Epithelial cell of esophagus (primary cell): ENCODE measurements at places on chromosomes 16 and 17.

GRCh38 chr17:27236717-27237315 lies 57.1 kb upstream of the WSB1 start:
- DNase-seq, result peak; percentile 76

GRCh38 chr17:50687200-50688066 lies 20.3 kb downstream of the ANKRD40 start:
- DNase-seq, result no peak

DNA sequence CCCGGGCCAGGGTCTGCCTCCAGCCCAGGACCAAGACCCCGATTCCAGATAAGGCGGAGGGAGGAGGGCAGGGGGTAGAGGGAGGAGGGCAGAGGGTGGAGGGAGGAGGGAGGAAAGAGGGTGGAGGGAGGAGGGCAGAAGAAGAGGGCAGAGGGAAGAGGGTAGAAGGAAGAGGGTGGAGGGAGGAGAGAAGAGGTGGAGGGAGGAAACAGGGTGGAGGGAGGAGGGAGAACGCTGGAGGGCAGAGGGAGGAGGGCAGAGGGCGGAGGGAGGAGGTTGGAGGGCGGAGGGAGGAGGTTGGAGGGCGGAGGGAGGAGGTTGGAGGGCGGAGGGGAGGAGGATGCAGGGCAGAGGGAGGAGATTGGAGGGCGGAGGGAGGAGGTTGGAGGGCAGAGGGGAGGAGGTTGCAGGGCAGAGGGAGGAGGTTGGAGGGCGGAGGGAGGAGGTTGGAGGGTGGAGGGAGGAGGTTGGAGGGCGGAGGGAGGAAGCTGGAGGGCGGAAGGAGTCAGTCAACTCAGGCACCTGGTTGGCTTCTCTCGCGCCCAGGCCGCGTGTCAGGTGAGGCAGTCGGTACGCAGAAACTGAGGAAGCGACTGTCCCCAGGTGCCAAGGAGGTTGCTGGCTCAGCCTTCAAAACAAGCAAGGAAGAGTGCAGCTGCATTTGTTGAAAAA lies 65.2 kb downstream of the KLHDC4 start:
- no peak for DNase-seq

DNA sequence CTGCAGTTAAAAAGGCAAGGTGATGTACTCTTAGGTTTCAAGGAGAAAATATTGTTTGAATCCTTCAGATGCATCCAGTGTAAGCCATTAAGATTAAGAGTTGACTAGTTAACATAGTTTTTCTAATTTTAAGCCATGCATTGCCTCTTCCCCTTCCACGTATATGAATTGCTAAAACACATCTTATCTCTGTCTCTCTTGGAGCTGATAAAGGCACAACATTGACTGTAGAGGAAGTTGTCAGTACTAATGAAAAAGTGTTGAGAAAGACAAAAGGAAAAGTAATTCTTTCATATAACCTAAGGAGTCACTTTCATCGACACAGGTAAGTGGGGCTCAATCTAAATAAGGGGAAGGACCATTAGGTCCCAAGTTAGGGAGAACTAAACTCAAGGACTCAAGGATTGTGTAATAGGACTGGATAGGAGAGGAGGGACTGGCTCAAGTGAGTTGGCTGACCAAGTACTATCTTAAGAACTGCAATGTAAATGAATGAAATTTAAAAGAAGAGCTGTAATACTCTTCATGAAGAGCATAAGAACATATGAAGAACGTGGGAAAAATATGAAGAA lies 55.6 kb downstream of the GRB7 start:
- DNase-seq, result no peak

- peak; percentile 80 for DNase-seq
Measured at GRCh38 chr16:78235168-78235800, 135.8 kb downstream of the WWOX start.

DNA sequence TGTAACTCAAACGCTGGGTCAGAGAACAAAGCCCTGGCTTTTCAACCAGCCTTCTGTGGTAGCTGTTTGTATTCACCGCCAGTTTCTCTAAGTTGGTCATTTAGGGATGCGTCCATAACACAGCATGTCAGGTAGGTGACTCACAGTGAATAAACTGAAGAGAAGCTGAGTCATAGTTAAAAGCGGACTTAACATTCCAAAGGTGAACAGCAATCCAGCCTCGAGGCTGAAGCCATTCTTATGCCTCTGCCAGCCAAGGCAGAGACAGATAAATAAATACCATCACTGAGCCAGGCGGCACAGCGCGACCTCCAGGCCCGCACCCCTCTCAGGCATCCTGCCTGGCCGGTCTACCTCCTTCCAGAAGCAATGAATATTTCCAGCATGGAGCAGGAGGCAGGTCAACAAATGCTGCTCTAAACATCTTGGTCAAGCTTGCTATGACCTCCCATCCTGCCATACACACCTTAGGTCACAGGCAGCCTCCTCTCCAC lies 12.4 kb upstream of the CACNG4 start:
- DNase-seq, result peak; percentile 99

GRCh38 chr17:18176176-18176575 lies 7.5 kb upstream of the ALKBH5 start:
- no peak for DNase-seq

DNA sequence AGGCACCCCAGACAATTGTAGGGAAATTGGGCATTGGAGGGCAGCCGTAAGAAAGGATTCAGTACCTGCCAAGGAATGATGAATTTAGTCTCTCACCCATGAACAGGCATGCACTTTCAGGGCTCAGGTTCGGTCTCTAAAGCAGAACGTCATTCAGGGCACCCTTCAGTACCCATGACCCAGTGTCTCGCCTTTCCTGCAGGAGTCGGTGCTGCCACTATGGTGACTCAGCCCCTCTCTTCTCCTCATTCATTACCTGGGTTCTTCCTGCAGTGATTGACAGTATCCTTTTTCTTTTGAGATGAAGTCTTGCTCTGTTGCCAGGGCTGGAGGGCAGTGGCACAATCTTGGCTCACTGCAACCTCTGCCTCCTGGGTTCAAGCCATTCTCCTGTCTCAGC lies 8.4 kb downstream of the SOST start:
- DNase-seq, result peak; percentile 62

DNA sequence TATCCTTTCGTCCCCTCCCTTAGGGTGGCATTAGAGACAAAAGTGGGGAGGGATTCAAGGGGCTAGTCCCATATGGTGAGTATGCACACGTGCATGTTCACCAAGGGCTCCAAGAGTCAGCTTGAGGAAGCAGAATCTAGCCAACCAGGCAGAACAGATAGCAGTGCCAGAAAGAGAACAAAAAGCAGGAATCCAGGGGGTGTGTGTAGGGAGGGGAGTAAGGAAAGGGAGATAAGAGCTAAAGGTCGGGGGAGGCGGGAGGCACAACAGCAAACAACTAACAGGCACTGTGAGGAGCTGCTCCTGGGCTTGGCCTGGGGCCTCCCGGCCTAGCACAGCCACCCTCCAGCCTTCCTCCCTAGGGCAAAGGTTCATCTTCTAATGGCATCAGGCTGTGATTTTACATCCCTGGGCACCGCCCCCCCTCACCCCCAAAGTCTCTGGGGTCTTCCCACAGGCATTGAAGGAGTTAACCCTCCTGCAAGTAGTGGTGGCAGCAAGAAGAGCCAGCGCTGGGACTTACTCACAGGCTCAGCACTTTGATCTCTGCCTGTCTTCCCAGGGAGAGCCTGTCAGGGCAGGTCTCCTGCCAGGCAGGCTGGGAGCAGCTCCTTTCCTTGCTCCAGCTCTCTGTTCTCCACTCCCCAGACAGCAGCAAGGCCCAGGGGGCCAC lies 12.4 kb upstream of the SUPT4H1 start:
- peak; percentile 87 for DNase-seq

GRCh38 chr16:57132470-57132869 lies 40.1 kb downstream of the CPNE2 start:
- no peak for DNase-seq

DNA sequence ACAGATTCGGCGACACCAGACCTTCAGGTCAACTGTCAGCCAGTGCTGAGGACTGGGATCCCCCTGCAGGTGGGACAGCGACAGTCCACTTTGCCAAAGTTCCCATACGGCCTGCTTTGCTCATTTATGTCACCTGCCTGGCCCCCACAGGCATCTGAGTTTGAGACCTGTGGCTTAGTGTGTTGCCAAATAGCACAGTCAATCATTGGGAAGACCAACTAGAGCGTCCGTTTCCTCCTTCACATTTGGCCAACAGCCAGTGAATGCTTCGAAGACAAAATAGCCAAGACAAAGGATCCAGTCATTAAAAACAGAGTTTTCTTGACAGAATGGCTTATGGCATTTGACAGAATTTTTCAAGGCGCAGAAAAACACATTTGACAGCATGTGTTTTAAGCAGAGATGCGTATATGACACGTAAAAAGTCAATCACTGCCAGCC lies 113.8 kb downstream of the ABCC12 start:
- DNase-seq, result peak; percentile 10

DNA sequence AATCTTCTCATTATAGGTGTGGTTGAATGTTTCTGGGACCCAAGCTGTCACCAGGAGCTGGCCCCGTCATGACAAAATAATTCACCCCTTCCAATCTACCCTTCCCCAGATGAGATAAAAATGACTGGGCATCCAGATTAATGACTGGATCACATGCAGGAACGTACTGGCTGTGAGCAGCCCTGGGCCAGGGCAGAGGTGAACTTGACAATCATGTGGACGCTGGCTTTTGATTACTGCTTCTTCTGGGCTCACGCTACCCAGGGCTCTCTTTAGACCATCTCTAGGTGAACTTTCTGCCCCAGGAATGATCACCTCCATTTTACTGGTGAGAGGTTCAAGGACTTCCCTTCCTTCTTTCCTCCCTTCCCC lies 18.3 kb downstream of the CBX4 start:
- DNase-seq, result no peak

GRCh38 chr17:57890857-57891232 lies 41.0 kb upstream of the MRPS23 start:
- no peak for DNase-seq

GRCh38 chr16:88387941-88388627 lies 5.3 kb downstream of the ZNF469 start:
- DNase-seq, result peak; percentile 29

DNA sequence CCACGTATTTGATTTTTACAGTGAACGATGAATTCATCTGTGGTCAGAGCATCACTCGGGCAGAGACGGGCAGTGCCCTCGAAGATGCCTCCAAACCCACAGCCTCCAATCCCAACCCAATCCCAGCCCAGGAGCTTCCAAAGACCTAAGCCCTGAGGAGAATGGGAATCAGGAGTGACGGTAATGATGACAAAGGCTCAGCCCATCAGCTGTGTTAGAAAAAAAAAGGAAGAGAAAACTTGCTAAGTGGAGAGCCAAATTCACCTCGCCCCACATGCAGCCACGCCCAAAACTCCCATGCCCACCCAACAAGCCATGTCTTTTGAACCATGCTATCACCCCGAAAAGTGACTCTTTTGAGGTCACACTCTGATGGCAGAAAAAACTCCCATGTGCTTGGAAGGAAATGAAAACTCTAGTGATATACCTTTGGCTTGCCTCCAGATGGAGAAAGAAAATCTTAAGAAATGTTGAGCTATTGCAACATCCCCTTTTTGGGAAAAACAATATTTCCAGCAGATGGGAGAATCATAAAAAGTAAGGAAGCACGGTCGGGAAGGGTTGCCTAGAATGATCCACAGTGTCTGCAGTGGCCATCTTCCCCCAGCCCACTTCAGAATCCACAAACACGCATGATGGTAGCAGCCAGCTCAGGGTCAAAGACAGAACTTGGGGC lies 37.7 kb downstream of the XYLT1 start:
- no peak for DNase-seq

GRCh38 chr16:15682105-15682570 lies 32.1 kb downstream of the NDE1 start:
- peak; percentile 84 for DNase-seq

- peak; percentile 67 for DNase-seq
Measured at GRCh38 chr16:81004646-81005353, 1.9 kb downstream of the CMC2 start.

DNA sequence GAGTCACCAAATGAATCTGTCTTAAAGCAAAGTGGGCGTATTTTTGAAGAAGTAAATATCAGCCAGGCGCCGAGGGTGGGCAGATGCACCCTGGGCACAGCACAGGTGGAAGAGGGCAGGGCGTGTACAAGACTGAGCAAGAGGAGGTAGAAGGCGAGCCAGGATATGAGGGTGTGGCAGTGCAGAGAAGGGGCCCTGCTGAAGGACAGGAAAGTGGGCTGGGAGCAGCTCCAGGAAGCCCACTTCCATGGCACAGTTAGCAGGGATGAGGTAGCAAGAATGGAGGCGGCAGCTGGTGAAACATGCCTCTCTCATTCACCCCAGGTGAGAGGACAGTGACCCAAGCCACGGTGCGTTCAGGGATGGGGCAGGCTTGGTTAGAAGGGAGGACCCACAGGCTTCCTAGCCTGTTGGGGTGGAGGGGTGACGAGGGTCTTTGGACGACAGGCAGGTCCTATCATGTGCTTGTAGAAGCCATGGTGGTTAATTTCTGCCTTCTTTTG lies 149.3 kb downstream of the CLEC16A start:
- DNase-seq, result no peak

GRCh38 chr16:8966817-8967131 lies 3.1 kb upstream of the USP7 start:
- no peak for DNase-seq
